MCF 10A (cell line): ENCODE measurements at places on chromosomes 3 and 15.

DNA sequence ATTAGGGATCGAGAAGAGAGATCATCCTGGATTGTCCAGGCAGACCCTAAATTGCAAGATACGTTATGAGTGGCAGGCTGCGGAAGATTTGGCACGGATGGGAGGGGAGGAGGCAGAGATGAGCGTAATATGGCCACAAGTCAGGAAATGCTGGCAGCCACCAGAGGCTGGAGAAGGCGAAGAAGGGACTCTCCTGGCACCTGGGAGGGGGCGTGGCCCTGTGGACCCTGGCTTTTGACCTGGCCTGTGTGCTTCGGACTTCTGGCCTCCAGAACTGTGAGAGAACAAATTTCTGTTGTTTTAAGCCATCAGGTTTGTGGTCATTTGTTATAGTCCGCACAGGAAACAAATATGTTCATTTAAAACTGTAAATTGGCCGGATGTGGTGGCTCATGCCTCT is 31.9 kb upstream of the IGF1R start:
- no peak for DNase-seq

DNA sequence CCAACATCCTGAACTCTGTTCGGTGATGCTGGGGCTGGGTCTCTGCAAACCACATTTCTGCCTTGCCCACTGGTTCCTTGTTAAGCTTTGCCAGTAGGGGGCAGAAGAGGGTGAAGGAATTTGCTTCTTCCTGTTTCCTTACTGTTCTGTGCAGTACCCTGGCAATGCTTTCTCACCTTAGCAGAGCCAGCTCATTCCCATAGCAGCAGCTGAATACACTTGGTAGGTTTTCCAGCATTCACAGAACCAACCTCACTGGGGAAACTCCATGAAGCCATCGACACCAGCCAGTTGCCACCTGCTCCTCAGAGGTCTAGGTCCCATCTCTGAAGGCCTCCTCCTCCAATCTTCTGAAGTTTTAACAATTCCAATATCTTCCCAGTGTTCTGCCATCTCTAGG is 308.4 kb downstream of the PDCD6IP start:
- DNase-seq: peak; percentile 47

DNA sequence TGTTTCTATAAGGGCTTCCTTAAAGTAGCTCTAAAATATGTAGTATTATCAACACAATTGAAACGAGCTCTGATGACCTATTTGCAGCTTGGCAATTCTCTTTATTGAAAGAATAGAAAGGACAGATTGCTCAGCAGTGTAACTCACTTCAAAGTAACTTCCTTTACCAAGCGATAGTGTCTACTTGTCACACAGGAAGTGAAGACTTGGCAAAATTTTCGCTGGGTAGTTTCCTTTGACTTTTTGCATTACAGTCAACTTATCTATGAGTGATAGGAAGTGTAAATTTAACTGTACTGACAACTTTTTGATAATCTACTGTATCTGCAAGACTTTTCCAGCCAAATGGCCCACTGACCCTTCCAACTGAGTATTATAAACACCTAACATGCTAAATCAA is 22.8 kb downstream of the SLC9A9 start:
- no peak for DNase-seq

- no peak for DNase-seq
These were observed 141.0 kb downstream of the NSMCE3 start for GRCh38 chr15:29128671-29129070.

DNA sequence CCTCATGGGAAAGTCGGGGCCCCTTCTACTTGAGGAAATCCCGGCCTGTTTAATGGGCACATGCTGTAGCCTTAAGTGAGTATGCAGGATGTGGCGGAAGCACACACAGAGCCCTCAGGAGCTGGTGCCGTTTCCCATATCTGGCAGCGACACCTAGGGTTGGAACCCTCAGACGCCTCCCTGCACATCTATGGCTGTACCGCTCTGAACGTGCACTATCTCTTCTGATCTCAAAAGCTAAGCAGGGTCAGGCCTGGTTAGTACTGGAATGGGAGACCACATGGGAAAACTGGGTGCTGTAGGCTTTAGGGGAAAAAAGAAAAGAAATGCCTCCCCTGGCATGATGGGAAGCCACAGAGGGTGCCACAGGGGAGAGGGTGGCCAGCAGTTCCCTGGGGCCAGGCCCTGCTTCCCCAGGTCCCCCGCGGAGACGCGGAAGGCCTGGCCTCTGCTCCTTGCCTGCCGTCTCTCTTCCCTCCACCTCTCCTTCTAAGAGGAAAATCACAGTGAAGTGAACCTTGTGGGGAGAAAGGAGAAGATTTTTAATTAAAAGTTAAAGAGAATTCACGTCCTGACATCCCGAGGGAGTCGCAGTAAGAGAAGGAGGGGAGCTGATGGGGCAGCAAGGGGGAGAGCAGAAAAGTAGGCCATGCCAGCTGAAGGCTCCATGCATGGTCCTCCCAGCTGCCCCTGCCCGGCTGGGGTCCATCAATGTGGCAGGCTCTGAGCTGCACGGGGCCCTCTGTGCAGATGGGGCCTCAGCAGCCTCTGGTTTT is 60.5 kb upstream of the TMEM115 start:
- DNase-seq: no peak

GRCh38 chr3:53161820-53162671 is 1.0 kb downstream of the PRKCD start:
- DNase-seq: no peak

- DNase-seq: no peak
These were observed 140.9 kb downstream of the NTRK3 start for GRCh38 chr15:88115486-88116152.

DNA sequence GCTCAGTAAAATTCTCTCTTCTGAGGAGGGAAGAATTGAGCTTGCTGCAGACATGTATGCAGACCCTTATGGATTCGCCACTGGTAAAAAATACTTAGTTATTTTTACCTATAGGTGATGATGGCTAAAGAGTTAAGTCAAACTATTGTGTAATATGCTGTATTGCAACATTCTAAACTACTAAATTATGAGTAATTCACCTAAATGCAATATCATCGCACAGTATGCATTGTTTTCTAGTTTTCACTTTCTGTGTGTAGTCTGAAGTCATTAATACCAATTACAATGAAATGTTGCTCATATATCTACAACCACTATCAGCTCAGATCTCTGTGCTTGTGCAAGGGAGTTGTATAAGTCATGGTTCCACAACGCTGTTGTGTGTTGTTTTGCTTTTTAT is 48.7 kb upstream of the ROBO2 start:
- DNase-seq: peak; percentile 34

DNA sequence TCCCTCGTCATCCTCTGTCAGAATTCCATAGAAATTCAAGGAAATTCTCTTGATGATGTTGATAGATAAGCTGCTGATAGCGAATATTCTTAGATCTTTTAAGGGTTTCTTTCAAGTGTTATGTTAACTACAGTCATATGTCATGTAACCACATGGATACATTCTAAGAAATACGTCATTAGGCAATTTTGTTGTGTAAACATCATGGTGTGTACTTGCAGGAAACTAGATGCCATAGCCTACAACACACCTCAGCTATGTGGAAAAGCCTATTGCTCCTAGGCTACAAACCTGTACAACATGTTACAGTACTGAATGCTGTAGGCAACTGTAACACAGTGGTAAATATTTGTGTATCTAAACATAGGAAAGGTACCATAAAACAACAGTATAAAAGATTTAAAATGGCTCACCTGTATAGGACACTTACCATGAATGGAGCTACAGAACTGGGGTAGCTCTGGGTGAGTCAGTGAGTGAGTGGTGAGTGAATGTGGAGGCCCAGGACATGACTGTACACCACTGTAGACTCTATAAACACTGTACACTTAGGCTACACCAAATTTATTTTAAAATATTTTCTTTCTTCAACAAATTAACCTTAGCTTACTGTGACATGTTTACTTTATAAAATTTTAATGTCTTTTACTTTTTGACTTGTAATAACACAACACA is 34.6 kb downstream of the GLDN start:
- no peak for DNase-seq

- no peak for DNase-seq
These were observed 11.3 kb downstream of the HDAC11 start for GRCh38 chr3:13491206-13491974.

- DNase-seq: no peak
These were observed 16.8 kb downstream of the PLXNB1 start for GRCh38 chr3:48413086-48413485.

GRCh38 chr3:185207931-185208746 is 45.7 kb downstream of the EHHADH start:
- peak; percentile 10 for DNase-seq

GRCh38 chr15:70093070-70093469 is 4.6 kb downstream of the TLE3 start:
- DNase-seq: no peak

DNA sequence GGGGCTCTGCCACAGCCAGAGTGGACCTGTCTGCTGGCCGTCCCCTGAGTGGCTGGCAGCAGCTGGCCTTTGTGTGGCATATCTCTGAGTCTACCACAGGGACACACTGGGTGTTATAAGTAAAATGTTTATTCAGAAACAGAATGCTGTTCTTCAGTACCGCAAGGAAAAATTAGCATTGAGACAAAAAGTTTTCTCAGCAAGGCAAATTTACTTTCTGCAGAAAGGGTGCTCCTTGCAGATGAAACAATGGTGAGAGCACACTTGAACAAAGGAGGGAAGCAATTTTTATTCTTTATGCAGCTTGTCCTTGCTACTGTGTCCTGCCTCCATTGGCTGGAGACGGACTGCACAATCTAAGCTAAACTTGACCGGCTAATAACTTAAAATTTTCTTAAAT is 4.0 kb downstream of the TMEM89 start:
- DNase-seq: no peak

- no peak for DNase-seq
These were observed 79.0 kb downstream of the NR2E3 start for GRCh38 chr15:71889385-71889784.

GRCh38 chr3:84100861-84101260 is 857.9 kb upstream of the CADM2 start:
- DNase-seq: no peak

DNA sequence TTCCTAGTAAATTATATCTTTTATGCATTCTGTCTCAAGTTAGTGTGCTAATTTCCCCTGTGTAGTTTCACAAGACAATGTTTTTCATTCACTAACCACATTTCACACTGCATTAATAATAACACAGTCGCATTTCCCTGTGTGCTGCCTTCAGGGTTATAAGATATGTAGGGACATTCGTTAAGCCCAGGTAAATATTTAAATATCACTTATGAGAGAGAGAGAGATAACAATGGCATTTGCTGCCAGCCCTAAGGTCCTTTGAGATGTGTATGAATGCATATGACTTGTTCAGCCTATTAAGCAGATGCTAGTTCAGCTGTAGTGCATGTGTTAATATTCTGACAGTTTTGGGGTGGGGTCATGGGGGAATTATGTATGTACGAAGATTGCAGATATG is 876.7 kb downstream of the NAALADL2 start:
- DNase-seq: no peak
